Fibroblast of skin of right quadriceps (primary cell): ENCODE measurements at places on chromosomes 7 and 10.

- no peak for DNase-seq
Measured at GRCh38 chr7:144776447-144776846, 59.4 kb downstream of the TPK1 start.

GRCh38 chr7:94245500-94245899 is 149.2 kb upstream of the COL1A2 start:
- no peak for DNase-seq

- DNase-seq: peak; percentile 85
Measured at GRCh38 chr7:43647339-43647672, 64.4 kb downstream of the STK17A start.

- peak; percentile 86 for DNase-seq
Measured at GRCh38 chr10:132319853-132320653, 11.9 kb upstream of the LRRC27 start.

GRCh38 chr10:128078136-128078969 is 47.9 kb downstream of the MKI67 start:
- DNase-seq: peak; percentile 39

- no peak for DNase-seq
Measured at GRCh38 chr10:103816431-103816830, 38.9 kb downstream of the SH3PXD2A start.

- DNase-seq: peak; percentile 54
Measured at GRCh38 chr10:60032723-60033122, 126.4 kb upstream of the CCDC6 start.

- DNase-seq: peak; percentile 22
Measured at GRCh38 chr7:64997927-64998391, 7.1 kb upstream of the ZNF117 start.

DNA sequence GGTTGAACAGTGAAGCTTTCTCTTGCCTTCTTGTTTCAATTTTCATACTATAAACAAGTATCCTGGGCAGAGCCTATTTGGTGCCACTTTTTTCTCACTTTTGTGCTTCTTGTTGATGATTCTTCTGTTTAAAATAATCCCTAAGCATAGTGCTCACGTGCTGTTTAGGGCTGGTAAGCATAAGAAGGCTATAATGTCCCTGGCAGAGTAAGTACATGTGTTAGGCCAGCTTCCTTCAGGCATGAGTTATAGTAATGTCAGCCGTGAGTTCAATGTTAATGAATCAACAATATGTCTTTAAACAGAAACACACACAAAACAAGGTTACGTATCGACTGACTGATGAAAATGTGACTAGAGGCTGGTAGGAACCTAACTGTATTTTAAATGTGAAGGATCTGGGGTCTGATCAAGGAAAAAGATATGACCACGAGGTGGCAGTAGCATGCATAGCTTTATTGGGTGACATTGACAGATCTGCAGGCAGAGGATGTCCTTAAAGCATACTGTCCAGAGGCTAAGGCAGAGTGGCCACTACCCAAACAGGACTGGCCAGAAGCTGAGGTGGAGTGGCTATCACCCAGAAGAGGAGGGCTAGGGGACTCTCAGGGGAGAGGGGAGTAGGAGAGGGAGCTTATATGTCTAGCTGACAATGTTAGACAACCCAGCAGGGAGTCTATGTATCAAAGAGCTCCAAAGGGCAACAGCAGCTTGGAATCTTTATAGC is 113.7 kb downstream of the BRAF start:
- DNase-seq: peak; percentile 58

DNA sequence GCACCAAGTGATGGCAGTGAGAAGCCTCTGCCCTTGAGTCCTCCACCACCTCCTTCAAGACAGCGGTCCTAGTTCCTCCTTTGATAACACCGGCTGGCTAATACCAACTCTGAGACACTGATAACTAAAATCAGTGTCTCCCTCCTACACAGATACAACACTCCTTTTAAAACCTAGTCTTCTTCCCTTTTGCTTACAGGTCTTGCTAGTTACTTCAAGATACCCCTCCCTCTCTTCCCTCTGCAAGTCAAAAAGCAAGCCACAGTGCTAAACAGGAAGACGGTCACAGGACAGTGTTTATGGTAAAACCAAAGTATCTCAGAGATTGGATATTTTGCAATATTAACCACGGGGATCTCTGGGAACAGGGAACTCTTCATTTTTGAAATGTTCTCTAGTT is 4.6 kb downstream of the AKR1B1 start:
- DNase-seq: no peak

GRCh38 chr10:101047268-101047667 is 14.5 kb upstream of the KAZALD1 start:
- DNase-seq: no peak

DNA sequence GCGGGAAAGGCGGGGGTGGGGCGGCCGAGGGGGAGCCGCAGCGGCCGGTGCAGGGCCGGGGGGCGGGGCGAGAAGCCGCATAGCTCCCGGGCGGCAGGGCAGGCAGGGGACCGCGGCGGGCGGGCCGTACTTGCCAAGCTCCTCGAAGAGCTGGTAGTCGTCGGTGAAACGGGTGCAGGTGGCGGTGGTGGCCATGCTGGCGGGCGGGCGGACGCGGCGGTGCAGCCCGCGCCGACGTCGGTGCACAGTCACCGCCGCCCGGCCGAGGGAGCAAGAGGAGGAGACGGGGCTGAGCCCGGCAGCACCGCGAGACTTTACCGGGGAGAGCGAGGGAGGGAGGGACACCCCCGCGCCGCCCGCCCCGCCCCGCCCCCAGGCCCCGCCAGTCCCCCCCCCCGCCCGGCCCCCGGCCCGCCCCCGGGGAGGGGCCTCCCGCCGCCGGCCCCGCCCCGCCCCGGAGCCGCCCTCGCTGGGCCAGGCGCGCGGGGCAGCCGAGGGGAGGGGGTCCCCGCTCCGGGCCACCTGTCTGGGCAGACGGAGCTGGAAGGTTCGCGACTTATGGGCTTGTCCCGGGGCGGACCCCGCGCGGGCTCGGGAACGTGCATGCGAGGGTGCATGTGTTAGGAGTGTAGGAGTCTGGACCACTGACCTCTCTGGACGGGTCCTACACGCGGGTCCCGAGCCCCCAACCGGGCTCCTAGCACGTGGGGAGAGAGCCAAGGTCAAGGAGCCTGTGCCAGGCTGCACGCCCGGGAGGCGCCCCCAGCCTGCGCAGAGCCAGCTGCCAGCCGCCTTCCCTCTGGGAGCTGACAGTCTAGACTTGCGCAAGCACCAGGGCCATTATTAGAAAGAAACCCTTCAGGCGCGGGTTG is at the start of gene CAMK2G:
TSS of gene CAMK2G (minus strand) at position 289 of the 872 bp plus-strand sequence. CDS start at position 195, 94 bp downstream.
- DNase-seq: peak; percentile 87

DNA sequence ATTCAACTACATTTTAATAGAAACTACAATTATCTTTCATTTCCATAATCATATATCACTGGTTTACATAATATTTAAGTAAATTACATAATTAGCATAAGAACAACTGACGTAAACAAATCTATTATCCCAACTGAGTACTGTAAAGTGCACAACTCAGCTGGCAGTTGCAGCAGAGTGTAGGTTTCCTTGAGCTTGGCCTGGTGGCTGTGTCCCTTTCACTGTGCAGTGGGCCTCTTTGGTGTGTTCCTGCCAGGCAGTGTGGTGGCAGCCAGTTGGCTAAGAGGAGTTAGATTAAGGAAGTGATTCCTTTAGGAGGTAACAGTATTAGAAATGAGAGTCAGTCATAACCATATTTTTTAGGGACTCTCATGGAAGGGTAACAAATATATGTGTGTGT is 7.0 kb downstream of the NRG3 start:
- DNase-seq: no peak

DNA sequence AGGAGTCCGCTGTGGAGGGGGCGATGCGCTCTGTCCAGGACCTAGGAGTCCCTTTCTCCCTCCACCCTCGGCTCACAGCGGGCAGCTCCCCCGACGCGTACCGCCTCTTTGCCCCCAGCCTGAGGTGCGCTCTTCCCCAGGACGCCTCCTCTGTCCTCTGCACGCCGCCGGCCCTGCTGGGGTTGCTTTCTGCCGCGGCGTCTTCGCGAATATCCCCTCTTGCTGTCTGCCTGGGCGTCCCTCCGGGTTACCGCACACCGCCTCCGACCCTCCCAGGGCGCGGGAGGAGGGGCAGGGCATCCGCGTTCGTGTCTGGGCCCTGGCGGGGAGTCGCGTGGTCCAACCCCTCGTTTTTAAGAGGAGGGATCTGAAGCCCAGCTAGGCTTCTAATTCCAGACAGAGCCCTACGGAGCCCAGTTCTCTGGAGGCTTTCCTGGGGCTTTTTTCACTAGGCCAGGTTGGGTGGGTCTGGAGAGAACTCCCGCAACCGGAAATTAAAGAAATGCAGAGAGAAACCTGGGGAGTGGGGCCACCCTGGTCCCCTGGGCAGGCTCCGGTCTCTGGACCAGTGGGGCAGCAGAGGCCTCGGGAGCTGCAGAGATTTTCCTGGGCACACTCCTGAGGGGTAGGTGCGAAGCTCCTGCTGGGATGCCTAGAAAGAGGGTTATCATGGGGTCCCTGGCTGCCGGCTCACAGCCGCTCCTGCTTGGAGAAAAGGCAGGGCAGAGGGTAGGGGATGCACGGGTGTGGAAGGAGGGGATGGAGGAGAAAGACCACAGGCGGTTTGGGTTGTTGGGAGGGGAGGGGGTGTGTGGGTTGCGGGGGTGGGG is 166.9 kb downstream of the UBE2H start:
- no peak for DNase-seq

DNA sequence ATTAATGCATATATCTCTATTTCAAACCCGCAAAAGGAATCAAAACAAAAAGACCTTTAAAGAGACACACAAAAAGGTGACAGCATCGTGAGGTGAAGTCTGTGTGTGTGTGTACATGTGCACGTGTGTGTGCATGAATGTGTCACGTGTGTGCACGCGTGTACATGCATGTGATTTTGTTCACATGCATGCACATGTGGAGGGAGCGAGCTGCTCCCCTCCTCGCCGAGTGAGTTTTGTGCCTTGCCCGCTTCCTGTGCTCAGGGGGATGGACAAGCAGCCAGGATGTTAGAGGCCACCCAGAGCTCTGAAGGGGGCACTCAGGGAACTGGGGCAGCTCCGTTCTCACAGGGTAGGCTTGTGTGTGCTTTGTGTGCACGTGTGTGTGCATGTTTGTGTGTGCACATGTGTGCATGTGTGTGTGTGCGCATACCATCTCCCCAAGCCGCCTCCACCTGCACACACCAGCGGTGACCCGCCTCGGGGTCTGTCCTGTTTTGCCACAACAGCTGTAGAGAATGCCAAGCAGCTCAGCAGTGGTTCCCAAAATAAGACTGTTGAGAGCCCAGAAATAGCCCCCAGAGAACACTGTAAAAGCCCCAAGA is 191.2 kb downstream of the PTPRN2 start:
- no peak for DNase-seq

DNA sequence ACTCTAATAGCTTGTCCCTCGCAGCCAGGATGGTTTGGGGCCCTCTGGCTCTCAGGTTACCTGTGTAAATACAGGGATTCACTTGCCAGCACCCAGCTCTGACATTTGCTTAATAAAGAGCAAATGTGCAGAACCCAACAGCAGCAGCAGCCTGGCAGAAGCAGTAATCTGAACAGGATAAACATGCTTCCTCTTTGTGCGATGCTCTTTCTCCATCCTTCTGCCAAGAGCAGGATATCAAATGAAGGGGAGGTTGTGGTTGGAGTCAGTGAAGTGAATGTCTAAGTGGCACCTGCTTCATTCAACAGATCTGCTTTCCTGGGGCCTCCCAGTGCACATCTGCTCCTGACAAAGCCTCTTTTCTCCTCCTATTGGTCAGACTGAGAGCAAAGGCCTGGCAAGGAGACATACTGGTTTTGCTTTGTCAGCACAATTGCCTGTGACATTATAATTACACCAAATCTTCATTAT is 130.3 kb downstream of the NRF1 start:
- no peak for DNase-seq

- DNase-seq: no peak
Measured at GRCh38 chr10:69483963-69484362, 32.7 kb downstream of the TSPAN15 start.

- DNase-seq: no peak
Measured at GRCh38 chr10:86665868-86666267, 2.4 kb upstream of the LDB3 start.

DNA sequence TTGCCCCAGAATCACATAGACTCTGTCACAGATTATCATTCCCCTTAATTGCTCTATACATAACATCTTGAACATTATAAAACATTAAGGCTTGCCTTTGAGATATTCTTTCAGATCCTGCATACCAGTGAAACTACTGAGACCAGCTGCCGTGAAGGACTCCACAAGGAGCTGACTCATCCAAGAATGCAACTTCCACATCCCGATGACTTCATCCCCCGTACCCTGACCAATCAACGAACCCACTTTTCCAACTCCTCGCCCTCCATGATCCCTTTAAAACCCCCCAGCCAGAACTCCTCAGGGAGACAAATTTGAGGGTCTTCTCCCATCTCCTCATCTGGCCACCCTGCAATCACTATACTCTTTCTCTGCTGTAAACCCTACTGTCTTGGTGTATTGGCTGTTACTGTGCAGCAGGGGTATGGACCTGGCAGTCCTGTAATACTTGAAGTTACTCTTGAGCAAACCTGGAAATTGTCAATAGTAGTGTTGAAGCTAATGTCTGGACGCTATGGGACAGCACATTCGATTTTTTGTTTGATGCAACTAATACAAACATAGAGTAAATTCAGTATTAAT is 49.8 kb downstream of the HTR5A start:
- DNase-seq: no peak

DNA sequence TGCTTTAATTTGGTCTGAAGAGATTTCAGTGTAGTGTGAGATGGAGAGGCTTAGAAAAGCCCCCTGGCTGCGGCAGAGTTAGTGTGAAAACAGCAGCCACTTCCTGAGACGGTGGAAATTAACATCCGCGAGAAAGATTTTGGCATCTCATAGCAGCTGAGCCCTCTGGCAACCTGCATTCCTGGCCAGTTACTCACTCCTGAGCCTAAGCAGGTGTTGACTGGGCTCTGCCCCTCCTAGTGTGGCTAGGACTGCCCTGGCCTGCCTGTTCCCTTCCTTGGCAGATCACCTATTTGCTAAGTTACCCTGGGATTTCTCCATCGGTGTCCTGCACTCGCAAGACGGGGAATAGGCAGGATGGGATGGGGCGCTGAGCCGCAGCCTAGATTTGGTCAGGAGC is 57.6 kb upstream of the LMTK2 start:
- no peak for DNase-seq

DNA sequence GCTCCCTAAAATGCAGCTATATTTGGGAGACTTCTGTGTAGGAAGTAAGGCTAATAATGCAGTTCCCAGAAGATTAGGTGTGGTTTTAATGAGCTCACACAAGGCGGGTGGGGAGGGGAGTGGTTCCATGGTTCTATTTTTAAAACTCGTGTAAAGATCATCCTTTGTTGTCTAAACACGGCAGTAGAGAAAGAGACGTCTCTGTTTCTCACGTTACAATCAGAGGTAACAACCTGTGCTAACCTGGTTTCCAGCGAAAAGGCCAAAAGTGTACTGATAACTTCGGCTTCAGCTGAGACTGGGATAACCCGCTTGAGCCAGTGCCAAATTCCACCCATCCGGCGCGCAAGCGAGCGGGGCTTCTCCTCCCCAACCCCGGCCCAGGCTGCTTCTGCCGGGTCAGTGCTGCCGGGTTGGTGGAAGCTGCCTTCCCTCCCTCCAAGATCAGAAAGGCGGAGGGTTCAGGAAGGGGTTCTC is 2.5 kb upstream of the MAP3K8 start:
- DNase-seq: no peak

DNA sequence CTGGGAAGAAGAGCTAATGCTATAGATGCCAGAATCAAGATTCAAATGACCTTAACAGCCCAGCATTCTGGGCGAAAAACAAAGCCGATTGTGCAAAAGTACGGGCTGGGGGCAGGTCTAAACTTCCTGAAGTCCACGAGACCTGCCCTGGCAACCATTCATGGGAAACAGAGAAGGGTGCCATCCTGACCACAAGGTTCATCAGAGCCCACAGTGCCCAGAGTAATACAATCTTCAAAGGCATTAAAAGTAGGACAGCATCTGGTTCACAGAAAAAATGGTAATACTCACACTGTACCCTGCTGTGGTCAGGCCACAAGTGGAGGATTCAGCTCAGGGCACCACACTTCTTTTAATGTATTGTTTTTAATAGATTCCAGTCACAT is 36.1 kb downstream of the SORBS1 start:
- no peak for DNase-seq
